ENCODE measurements at places on chromosomes 6 and 20.

DNA sequence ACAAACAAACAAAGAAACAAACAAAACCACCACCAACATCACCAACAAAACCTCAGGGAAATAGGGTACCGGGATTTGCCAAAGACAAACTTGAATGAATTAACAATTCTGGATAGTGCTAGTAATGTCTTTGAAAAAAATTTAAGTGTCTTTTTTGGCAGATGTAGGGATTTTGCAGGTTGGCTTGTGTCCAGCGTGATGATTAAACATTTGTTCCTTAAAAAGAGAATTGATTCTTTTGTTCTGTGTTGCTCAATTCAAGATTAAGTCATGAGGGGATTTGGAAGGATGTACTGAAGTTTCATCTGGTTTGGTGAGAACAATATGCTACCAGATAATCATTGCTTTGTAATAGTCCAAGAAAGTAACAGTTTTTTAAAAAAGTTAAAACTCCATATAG is 125.1 kb upstream of the HS3ST5 start:
- no peak for DNase-seq

GRCh38 chr6:24743265-24743943 is 24.4 kb upstream of the C6orf62 start:
- peak; percentile 25 for DNase-seq

DNA sequence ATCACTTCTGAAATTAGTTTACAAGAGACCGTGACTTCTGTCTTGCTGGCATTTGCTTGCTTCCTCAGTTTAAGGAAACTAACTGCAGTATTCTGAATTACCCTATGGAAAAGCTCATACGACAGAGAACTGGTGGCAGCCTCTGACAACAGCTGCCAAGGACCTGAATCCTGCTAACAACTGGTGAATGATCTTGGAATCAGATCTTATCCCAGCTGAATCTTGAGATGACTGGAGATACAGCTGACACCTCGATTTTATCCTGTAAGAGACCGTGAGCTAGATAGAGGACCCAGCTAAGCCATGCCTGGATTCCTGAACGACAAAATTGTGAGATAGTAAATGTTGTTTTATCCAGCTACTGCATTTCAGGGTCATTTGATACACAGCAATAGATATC is 202.3 kb downstream of the OGFRL1 start:
- no peak for DNase-seq

DNA sequence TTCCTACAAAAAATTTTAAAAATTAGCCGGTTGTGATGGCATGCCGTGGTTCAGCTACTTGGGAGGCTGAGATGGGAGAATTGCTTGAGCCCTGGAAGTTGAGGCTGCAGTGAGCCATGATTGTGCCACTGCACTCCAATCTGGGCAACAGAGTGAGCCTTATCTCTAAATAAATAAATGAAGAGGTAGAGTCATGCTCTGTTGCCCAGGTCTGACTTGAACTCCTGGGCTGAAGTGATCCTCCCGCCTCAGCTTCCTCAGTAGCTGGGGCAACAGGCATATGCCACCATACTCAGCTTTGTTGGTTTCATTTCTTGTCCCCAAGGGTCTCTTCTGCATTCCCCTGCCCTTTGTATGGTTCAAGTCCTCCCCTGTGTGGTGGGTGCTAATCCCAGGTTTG is 17.0 kb downstream of the HSPA1B start:
- DNase-seq, result no peak

GRCh38 chr20:24458436-24458835 is 11.0 kb upstream of the SYNDIG1 start:
- DNase-seq, result no peak

DNA sequence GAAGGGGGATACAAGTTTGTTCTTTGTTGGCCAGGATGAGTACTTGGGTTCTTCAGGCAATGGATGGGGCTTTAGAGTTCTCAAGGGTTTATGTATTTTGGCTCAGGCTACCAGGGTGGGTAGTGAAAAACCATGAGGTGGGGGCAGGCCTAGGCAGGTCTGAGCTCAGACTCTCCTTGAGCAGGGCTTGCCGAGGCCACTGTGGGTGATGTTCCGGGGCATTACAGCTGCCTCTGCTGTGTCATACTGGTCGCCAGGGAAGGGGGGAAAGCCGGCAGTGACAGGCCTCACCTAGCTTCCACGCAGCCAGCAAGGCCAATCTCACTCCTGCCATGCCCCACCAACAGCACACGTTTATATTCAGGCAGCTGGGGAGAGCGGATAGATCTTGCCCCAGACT is 79.6 kb downstream of the BCKDHB start:
- no peak for DNase-seq
